BJ (cell line): ENCODE measurements at places on chromosomes 2 and 18. TPM values are rescaled to one million over a fixed set of nuclear protein-coding genes. Genes with fewer than 3 reads are reported as not detected.

The SLC5A6 gene
- polyA plus RNA-seq, result 22.3 and 33.7 TPM in 2 replicates

The ERBB4 gene
- not detected in 2 replicates for polyA plus RNA-seq

- peak; percentile 81 for DNase-seq
Observed at GRCh38 chr2:29113891-29114321, 1.3 kb upstream of the CLIP4 start.

DNA sequence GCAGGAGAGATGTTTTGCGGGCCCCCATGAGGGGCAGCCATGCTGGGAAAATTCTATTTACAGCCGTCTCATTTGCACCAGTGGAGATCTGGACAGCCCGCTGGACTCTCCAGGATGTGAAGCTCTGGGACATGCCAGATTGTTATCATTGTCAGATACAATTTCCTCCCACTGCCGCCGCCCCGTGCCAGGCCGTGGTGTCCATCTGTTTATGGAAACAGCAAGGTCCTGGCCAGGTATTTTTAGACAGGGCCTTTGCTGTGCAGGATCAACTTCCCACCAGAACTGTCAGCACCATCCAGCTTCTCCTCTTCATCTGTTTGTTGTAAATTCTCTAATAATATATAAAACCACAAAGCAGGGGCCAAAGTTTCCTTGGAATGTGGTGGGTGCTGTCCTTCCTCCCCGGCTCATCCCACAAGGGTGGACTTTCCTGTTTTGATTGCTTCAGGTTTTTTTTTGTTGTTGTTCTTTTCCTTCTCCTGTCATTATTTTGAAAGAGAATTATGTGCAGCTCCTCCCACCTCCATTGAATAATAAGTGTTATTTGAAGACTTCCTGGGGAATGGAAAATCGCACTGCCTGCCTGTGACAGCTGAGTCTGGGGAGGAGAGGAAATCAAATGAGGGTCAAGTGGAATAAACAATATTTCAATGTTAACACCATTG is 398.1 kb downstream of the TNS1 start:
- no peak for DNase-seq

GRCh38 chr2:1923541-1923940 is 179.2 kb upstream of the PXDN start:
- DNase-seq, result no peak
